Activated naive CD8-positive, alpha-beta T cell treated with anti-CD3 and anti-CD28 coated beads for 36 hours (primary cell): ENCODE measurements at places on chromosomes 7 and 10. TPM values are rescaled to one million over a fixed set of nuclear protein-coding genes. Genes with fewer than 3 reads are reported as not detected.

DNA sequence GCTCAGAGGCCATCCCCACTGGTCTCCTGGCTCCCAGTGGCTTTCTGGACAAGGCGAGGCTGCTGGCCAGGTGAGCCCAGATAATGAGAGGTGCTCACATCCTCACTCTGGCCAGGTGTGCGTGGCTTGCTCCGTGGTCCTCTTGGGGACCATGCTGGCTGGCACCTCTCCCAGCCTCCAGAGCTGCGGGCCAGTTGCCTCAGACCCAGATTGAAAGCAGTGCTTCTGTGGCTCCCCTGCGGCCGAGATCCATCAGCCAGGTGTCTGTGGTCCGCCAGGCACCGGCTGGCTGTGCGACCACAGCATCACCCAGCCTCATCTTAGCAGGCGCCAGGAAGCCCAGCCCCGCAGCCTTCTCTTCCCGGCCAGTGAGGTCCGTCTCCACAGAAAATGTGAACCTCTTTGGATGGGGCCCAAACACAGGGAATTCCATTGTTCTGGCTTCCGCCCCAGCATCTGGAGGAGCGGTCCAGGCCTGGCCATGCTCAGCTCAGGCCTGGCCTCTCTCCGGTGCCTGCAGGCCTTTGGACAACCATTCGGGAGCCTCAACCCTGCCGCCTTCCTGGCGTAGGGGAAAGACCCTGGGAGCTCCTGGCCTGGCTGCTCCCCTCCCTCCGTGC is 5.2 kb upstream of the TTYH3 start:
- DNase-seq: no peak

GRCh38 chr7:23863209-23863787 is 153.3 kb downstream of the STK31 start:
- peak; percentile 6 for DNase-seq

- DNase-seq: no peak
Observed at GRCh38 chr7:116766881-116767280, 94.9 kb downstream of the MET start.

- DNase-seq: no peak
Observed at GRCh38 chr7:90276033-90276728, 31.2 kb downstream of the CFAP69 start.

- DNase-seq: no peak
Observed at GRCh38 chr7:111414374-111414773, 147.9 kb downstream of the IMMP2L start.

DNA sequence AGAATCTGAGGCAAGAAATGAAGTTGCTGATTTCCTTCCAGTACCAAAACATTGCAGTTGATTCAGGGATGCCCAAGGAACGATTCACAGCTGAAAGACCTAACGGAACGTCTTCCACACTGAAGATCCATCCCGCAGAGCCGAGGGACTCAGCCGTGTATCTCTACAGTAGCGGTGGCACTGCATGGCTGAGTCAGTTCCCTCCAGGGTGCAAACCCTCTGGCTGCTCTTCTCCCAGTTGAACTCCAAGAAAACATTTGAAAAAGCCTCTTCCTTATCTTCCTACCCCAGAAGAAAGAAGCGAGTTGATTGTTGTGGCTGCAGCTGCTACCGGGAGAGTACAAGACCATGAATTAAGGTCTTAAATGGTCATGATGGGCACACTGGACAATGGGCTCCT is 147.1 kb upstream of the PRSS1 start:
- no peak for DNase-seq

DNA sequence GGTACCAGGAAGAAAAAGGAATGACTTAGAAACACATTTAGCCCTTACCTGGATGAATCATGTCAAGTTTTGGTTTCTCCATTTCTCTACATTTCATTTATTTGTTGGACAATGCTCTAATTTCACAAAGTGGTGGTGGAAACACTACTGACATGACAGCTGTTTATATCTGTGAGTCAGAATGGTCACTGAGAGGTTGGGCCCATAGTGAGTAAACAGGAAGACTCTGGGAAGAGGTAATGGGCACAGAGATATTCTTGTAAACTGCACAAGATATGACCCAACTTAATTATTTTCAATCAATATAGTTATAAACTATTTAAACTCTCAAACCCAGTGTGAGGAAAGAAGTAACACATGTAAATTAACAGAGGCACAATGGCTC is 176.3 kb upstream of the MEOX2 start:
- DNase-seq: no peak

DNA sequence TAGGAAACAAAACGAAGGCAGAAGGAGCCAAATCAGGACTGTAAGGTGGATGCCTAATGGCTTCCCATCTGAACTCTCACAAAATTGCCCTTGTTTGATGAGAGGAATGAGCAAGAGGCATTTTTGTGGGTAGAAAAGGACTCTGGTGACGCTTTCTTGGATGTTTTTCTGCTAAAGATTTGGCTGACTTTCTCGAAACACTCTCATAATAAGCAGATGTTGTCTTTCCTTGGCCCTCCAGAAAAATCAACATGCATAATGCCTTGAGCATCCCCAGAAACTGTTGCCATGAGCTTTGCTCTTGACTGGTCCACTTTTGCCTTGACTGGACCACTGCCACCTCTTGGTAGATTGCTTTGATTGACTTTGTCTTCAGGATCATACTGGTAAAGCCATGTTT is 13.5 kb downstream of the PTPN12 start:
- no peak for DNase-seq

DNA sequence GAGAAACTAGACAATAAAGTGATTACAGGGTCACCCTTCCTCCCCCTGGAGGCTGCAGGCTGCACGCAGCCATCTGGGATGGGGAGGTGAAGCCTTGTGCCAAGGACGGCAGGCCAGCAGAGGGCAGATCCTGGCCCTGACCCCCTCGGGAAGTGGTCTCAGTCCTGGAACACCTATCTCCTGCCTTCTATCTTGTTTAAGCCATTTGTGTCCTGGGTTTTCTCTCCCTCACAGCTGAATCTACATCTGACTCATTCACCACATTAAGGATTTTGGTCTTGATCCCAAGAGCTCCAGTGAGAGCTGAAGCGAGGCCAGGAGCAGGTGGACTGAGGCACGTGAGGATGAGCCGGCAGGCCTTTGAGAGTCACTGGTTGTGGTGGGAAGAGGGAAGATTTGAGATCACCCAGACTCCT is 16.4 kb upstream of the PARP12 start:
- no peak for DNase-seq

- no peak for DNase-seq
Observed at GRCh38 chr7:139828446-139828845, 618 bp upstream of the TBXAS1 start.

DNA sequence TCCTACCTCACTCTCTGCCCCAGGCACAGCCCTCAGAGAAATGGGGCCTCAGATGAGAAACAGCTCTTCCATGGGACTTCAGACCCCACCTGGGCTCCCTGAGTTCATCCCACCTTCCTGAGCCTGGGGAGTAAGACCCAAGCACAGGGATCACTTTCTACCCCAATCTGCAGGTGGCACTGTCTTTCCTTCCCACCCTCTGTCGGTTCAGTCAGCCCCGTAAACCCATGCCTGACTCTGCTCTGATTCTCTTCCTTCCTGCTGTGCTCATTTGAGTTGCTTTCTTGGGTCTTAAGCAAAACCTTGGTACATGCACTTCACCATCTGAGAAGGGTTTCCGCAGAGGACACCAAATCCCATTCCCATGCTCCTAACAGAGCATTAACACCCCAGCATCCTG is 306.4 kb upstream of the CDC14C start:
- no peak for DNase-seq

GRCh38 chr7:2905027-2905426 is 60.9 kb upstream of the GNA12 start:
- no peak for DNase-seq

DNA sequence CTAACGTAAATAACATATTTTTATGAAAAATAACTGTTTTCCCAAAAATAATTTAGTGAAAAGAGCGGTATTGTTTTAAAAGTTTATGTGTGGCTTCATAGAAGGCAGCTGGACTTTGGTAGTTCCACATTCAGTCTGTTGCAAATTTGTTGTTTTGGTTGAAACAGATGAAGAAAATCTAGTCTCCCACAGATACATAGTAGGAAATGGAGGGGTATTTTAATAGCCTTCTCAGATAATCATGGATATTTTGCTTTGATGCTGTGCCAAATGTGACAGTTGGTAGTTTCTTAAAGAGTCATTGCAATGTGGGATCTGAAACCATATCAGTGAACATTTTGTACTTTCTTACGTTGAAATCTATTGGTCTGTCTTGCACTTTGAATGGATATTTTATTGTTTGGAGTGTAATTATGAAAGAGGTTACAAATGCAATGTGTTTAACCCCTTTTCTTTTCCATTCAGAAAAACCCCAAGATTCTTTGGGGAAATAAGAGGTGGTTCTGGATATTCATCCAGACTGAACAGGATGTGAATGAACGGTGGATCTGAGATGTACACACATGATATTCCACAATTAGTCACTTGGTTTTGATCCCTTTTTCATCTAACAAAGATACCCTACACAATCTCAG is 10.4 kb downstream of the ZNF365 start:
- no peak for DNase-seq

GRCh38 chr10:10552948-10553347 is 464.7 kb upstream of the CELF2 start:
- no peak for DNase-seq

GRCh38 chr10:19332304-19332703 is 283.7 kb downstream of the MALRD1 start:
- DNase-seq: no peak

- DNase-seq: no peak
Observed at GRCh38 chr10:71504570-71504969, 107.8 kb downstream of the CDH23 start.

GRCh38 chr10:36650274-36650673 is 475.1 kb upstream of the ANKRD30A start:
- DNase-seq: no peak

DNA sequence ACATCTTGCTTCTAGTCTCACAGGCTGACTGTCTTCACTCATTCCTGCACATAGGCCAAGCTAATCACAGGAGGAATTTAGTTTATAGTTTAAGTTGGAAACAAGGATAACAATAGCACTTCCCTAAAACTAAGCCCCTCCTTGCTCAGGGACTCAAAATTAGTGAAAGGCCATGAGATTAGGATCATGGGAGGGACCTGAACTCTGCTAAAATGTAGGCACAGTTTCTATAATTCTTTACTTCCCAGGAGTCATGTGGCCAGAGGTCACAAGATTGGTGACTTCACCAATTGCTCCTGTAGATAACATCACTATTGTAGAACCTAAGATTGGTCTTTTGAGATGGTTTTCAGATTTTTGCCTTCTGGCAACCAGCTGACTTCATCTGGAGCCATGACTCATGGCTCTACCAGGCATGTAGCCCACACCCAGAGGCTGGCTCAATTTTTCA is 14.8 kb upstream of the UPP1 start:
- no peak for DNase-seq

The FRA10AC1 gene
- 13.9 TPM for total RNA-seq

The HMX2 gene
- total RNA-seq: not detected

The TRIM8 gene
- 41.8 TPM for total RNA-seq

The SORBS1 gene
- total RNA-seq: 0.64 TPM

The POU6F2 gene
- not detected for total RNA-seq

The CDC14C gene
- not detected for total RNA-seq

The ZNRF2 gene
- total RNA-seq: 6.9 TPM

The SYPL1 gene
- 41.6 TPM for total RNA-seq
